ENCODE measurements at places on chromosomes 5 and 9. TPM values are rescaled to one million over a fixed set of nuclear protein-coding genes. Genes with fewer than 3 reads are reported as not detected.

Gene MRPL41
- 23.6 TPM for total RNA-seq

Gene OR1J2
- not detected for total RNA-seq

Gene COL5A1
- total RNA-seq = 21.1 TPM

DNA sequence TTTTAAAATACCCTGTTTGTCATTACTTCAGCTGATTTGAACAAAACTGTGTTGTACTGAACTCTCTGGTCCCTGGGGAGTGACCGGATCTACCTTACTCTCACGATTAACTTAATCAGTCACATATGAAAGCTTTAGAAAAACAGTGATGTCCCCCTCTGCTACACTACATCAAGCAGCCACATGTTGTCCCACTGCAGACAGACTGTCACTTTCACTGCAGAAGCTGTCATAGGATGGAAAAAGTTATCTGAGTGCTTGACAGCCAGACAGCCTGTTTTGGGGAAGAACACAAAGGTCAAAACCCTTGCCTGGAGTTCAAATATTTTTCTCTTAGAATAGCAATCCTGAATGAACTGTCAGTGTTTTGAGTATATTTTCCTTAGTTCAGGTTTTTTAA lies 546.4 kb downstream of the DTWD2 start:
- DNase-seq = no peak

DNA sequence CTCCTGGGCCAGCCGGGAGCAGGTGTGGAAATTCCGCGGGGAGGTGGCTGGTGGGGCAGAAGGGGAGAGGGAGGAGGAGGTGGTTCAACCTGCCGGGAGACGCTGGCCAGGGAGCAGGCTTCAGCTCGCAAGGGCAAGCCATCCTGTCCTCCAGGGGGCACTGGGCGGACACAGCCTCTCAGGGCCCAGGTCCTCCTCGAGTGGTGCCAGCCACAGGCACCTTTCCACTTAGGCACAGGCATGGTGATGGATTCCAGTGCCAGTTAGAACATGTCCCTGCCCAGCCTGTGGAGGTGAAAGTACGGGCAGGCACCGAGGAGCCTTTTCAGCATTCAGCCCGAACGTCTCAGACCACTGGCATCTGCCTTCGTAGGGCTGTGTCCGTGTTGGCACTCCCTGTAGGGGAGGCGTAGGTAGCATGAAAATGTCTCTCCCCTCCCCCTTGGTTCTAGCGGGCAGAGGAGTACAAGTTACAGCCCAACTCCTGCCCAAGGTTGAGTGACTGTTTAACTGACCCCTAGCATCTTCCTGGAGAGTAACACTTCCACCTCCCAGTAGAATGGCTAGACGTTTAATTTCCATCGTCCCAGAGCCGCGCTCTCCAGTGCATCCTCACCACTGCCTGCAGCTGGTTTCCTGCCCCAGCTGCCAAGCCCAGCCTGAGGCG lies 48.9 kb downstream of the DAB2IP start:
- peak; percentile 48 for DNase-seq

DNA sequence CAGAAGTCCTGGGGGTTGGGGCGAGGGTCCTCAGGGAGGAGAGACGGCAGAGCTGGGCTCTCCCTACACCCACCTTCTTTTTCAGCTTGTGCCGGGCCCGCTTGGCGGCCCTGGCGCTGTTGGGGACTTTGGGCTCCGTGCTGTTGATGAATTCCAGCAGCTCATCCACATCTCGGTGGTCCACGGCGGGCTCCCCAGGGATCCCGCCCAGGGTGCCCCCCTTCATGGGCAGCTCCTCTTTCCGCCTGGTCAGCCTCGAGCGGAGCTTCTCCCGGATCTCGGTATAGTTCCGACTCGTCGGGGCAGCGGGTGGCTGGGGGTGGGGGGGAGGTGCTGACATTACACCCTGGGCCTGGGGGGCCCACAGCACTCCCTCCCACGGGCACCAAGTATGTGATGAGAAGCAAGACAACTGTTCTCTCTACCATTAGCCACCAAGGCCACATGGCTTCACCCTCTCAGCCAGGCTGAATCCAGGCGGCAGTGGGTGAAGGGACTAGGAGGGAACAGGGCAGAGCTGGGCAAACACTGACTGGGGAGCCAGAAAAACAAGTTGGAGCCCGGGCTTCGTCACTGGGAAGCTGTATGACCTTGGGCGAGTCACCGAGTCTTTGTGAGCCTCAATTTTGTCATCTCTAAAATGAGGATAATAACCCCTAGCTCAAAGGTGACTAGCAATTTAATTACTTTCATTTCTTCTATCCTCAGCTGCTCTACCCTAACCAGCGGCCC lies 14.6 kb upstream of the DDX41 start:
- DNase-seq = no peak

DNA sequence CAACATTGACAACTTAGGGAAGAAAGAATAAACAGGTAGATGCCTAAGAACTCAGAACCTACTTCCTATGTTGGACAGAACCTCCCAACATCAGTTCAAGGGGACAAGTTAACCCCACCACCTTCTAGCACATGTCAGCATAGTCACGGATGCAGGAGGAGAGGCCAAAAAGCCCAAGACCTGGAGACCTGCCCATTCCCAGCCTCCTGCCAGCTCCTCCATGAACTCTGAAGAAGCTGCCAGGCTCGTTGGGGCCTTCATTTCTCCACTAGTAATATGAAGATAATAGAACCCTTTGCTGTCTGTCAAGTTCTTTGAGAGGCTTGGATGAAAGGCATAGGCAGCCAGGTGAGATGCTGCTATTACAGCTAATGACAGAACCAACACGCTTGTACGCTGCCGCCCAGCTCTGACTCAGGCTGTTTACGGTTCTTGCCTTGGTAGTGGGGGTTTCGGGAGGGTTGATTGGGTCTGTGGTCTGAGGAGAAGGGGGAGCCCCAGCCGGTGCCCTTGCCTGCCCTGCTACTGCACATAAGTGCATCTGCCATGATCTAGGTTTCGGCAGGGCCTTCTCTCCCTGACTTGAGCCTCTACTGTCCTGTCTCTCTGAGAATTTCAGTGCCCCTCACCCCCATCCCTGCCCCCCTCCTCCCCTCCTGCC lies 82.2 kb downstream of the NRG2 start:
- DNase-seq = no peak

GRCh38 chr5:148834689-148835088 lies 8.3 kb downstream of the ADRB2 start:
- no peak for DNase-seq
